ENCODE measurements at places on chromosomes 11 and 22.

DNA sequence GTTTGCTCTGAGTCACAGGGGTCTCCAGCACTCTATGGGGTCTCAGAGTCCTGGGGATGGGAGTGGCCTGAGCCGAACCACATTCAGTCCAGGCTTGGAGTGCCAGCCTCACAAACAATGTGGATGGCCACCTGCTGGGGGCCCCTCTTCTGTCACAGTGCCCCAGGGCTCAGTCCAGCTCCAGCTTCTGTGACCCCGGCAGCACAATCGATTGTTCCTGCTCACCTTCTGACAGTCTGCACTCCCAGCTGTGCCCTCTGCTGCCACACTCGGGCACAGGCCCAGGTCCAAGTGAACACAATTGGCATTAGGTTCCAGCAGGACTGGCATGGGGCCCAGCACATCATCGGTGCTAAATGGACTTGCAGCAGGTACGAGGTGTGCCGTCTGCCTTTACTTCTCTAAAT, 84.8 kb downstream of the TP53I11 start:
- no peak for DNase-seq

- DNase-seq = no peak
Observed at GRCh38 chr11:78023426-78023825, 350 bp upstream of the KCTD14 start.

GRCh38 chr22:21977814-21978213, 4.8 kb downstream of the TOP3B start:
- DNase-seq = no peak

DNA sequence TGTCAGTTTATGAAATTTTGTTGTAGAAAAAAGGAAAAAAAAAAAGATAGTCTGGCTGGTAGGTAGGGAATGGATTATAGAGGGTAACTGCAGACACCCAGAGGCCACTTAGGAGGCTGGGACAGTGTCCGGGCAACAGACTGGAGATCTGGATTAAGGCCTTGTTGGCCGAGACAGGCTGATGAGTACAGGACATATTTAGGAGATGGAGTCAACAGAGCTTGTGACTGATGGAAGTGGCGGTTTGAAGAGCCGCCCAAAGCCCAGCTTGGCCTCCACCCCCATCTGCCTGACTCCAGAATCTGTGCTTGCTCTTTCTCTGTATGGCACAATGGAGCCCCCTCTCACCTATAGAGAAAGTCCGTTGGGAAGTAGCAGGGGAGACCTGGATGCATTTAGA, 7.6 kb downstream of the PLEKHB1 start:
- DNase-seq = no peak

DNA sequence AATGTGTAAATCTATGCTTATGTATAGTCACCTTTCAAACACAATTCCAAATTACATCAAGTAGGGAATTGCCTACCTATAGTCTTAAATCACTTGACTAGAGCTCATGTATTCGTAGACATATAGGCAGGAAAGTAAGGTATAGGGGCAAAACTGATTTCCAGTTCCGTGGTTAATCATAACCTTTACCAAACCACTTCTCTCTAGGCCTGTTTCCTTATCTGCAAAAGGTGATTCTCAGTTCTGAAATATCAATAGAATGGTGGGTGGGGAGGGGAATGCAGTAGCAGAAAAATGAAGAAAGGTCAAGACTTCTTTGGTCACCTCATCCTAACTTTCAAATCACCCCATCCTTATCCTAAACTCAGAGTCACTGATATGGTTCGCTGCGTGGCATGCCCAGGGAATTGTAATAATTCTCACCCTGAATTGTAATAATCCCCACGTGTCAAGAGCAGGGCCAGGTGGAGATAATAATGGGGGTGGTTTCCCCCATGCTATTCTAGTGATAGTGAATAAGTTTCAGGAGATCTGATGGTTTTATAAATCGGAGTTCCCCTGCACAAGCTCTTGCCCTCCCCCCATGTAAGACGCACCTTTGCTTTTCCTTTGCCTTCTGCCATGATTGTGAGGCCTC, 1.9 kb upstream of the ANO5 start:
- no peak for DNase-seq

DNA sequence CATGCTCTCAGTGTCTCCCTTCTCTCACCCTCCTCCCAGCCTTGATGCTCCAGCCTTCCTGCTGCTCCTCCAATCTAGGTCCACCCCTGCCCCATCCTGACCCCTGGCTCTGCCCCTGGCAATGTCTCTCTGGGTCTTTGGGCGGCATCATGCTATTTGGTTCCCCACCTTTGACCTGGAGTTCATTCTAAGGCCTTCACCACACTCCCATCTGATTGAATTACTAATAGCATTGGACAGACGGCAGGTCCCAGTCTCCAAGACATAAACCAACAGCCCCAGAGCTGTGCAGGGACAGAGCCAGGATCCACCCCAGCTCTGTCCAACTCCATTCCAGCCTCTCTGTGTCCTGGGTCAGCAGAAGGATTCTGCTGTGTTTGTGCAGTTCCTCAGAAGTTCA, 7.2 kb downstream of the APOL4 start:
- no peak for DNase-seq

GRCh38 chr11:12669930-12670329, 4.3 kb upstream of the TEAD1 start:
- no peak for DNase-seq

GRCh38 chr11:7445564-7445963, 39.7 kb upstream of the OLFML1 start:
- DNase-seq = no peak

GRCh38 chr11:121310908-121311307, 18.3 kb downstream of the SC5D start:
- DNase-seq = no peak

Data from CD4-positive, alpha-beta T cell treated with Interferon gamma for 1 hour (primary cell).